Posterior vena cava (tissue), 2 donors: ENCODE measurements at places on chromosomes 6 and 20.

- peak; percentile 83 for DNase-seq
Measured at GRCh38 chr6:42898891-42899361, 16.9 kb upstream of the PTCRA start.

GRCh38 chr6:20559924-20560551 lies 25.8 kb downstream of the CDKAL1 start:
- DNase-seq, result no peak

DNA sequence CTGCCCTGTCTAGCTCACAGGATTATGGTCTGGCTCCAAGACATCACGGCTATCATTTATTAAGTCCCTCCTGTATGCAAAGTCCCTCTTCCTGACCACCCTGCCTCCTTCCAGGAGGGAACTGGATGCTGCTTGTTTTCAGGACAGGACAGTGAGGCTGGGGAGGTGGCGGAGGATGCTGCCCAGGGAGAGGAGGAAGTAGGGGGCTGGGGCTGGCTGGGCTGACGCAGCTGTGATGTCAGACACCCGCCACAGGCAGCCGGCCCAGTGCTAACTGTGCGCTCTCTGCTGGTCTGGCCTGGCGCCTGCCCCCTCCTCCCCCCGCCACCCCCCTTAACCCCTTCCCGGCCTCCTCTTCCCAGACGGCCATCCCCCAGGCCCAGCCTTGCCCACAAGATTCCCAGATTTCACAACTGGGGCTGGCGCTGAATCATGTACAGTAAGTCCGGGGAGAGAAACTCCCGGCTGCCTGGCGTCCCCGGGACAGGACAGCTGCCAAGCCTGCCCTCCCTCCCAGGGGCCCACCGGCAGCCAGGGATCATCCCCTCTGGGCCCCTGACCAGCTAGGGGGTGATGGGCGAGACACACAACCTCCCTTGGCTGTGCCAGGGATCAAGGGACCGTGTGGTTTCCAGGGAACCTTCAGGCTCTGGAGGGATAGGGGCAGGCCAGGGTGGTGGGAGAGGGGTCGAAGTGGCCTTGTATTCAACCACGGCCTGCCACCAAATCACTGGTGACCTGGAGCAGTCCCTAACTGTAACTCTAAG lies 118.1 kb downstream of the CEBPB start:
- peak; percentile 98 for DNase-seq

GRCh38 chr20:47493175-47493962 lies 8.3 kb upstream of the NCOA3 start:
- DNase-seq, result peak; percentile 93

DNA sequence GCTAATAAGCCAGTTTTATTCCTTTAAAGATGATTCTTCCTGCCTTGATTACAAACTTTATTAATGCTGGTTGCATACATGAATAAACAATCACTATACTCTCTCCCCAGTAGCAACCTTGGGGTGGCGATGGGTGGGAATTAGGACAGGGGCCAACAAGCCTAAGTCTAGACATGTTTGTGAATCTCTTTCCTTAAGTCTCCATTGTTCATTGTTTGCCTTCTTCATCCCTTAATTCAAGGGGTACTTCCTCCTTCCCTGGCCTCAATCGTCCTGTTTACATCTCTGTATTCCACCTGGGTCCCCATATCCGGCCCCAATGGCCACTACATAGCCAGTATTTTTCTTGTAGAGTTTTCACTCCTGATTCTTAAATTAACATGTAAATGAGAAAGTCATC lies 66.0 kb downstream of the ARHGAP18 start:
- no peak for DNase-seq

GRCh38 chr20:57371363-57371762 lies 19.8 kb upstream of the RBM38 start:
- no peak for DNase-seq

GRCh38 chr6:139480356-139481165 lies 106.1 kb upstream of the CITED2 start:
- DNase-seq, result no peak

DNA sequence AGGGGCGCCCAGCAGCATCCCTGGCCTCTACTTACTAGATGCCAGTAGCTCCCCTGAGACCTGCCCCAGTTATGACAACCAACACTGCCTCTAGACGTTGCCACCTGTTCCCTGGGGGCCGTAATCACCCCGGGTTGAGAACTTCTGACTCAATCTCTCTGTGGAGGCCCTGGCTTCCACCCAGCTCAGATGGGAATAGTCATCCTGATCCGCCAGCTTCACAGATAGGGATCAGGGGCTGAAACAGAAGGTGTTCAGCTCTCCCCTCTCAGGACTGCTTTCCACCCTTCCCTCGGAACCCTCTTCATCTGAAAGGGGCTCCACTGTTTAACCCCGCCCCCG lies 3.3 kb downstream of the CAPN11 start:
- peak; percentile 69 for DNase-seq

GRCh38 chr20:60286764-60287163 lies 328.5 kb downstream of the CDH26 start:
- no peak for DNase-seq

- no peak for DNase-seq
Measured at GRCh38 chr6:4162370-4162769, 27.0 kb upstream of the ECI2 start.

DNA sequence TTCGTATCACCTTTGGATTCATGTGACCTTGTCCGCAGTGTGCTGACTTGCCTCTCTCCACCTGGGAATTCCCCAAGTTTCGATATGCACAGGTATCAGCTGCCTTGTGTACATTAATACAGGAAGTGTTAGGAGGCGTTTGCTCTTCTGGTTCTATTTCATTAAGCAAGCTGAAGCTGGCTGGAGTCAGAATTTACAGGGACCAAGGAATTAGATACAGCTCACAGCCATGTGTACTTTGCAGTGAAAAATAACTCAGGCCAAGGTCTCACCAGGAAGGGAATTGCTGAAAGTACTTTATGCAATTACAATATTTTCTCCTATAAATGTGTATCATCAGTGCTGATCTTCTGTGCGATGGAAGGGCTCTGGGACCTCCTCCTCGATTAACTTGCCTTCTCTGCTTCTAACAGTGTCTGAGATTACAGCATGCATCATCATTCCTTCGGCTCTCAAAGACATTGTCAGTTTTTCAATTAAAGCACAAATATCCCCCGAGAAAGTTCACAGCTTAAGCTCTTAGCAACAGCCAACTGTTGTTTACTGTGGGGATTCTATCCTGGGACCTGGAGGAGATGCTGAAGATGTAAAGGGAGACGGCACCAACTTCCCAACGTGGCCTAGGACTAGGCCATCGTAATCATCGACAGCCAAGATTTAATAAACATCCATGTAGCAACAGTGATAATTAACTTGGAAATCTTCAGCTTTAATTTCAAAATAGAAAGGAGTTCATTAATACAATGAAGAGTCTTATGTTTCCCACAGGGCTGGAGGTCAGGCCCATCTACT lies 13.8 kb upstream of the TIAM2 start:
- peak; percentile 11 for DNase-seq

- DNase-seq, result no peak
Measured at GRCh38 chr6:36597775-36598174, 3.6 kb downstream of the SRSF3 start.

DNA sequence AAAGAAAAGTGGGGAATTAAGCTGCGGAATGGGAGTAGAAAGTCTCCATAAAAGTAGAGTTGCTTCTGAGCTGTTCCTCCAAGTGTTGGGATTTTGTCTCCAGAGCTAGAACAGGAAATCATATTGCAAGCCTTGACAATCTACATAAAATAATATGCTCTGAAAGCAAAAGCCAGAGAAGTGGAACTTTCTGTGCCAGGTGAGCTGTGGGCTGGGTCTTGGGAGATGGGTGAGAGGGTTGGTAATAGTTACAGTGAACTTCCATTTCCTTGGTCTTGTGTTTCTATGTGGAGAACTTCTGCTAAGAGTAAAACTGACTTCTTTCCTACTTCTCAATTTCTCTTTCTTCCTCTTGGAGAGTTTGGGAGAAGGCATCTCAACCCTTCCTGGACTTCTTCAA lies 6.3 kb upstream of the HMGN4 start:
- DNase-seq, result no peak

DNA sequence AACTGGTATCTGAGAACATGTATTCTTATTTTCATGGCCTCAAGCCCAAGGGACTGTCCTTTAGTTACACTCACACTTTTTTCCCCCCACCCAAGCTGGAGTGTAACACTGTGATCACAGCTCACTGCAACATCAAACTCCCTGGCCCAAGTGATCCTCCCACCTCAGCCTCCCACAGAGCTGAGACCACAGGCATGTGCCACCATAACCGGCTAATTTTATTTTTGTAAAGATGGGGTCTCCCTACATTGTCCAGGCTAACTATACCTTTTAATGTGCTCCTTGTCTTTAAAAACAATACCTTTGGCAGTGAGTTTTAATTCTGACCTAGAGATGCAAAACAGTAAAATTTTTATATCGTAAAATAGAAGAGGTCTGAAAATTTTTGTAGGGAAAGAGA lies 48.2 kb upstream of the FAM83C start:
- DNase-seq, result no peak

DNA sequence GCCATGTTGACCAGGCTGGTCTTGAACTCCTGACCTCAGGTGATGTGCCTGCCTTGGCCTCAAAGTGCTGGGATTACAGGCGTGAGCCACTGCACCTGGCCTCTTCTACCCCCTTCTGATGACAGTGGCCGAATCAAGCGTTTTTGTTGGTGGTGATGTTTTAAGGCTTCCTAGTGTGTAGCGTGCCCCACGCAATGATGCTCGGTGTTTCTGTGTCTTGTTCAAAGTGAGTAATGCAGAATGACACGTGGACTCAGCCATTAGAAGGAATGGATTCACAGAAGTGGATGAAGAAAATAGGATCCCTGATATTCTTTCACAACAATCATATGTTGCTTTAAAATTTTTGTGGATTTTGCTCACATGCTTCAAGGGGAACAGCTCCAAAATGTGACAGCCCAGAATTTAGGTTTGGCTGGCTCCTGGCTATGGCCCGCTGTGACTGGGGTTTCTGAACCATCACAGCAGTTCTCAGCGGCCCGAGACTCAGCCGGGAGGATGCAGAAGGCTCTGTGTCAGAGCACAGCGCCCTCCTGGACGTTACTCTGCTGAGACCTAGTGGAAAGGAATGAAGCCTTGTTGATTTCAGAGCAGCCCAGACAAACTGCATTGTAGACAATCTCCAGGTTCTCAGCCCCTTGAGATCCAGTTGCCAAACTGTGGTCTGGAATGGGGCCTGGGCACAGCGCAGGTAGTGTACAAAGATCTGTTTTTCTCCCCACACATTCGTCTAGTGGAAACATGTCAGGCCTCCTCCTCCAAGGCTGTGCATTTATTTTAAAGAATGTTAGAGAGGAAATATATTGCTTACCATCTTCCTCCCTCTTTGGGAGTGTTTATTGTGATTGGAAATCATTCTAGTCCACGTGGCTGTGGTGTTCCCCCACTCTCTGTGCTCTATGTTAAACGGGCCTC lies 57.6 kb upstream of the TIAM2 start:
- peak; percentile 72 for DNase-seq

DNA sequence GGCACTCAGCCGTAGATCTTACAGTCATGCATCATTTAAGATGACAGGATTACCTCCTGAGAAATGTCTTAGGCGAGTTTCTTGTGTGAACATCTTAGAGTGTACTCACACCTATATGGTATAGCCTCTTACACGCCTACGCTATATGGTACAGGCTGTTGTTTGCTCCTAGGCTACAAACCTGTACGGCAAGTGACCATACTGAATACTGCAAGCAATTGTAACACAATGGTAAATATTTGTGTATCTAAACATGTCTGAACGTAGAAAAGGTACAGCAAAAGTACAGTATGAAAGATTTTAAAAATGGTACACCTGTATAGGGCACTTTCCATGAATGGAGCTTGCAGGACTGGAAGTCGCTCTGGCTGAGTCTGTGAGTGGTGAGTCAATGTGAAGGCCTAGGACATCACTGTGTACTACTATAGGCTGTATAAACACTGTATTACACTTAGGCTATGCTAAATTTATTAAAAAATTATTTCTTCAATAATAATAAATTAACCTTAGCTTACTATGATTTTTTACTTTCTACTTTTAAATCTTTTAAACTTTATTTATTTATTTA lies 541 bp upstream of the IL20RA start:
- no peak for DNase-seq

- no peak for DNase-seq
Measured at GRCh38 chr6:151585741-151586140, 91.9 kb downstream of the CCDC170 start.

- DNase-seq, result no peak
Measured at GRCh38 chr6:139744891-139745290, 370.4 kb upstream of the CITED2 start.

GRCh38 chr20:32582659-32583580 lies 2.2 kb downstream of the NOL4L start:
- no peak for DNase-seq

DNA sequence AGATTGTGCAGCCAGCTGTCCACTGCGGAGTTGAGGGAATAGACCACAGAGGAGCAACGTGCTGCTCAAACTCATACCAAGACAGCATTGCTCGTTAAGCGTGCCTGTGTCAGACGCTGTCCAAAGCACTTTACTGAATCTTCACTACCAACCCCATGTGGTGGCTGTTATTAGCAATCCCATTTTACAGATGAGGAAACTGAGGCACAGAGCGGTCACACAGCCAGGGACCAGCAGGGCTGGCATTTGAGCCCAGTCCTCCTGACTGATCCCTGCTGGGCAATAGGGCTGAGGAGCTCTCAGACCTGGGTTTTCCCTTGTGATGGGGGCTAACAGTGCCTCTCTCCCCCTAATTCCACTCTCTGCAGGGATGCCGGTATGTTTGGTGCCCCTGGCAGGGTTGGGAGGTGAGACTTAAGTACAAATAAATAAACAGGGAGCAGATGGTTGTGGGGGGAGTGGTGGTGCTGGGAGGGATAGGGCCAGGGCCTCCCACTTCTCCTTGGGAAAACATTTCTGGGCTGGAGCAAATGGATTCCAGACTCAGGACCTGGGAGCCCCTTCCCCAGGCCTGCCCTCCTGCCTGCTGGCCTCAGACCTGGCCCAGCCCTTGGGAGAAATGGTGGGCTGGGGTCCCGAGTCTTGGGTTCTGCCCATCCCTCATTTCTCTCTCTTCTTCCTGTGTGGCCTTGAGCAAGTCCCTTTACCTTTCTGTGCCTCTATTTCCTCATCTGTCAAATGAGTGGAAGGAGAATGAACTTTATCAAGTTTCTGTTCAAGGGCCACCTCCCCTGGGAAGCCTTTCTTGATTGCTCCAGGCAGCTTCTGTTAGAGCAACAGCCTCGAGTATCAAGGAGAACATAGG lies 17.7 kb downstream of the SRXN1 start:
- DNase-seq, result no peak

DNA sequence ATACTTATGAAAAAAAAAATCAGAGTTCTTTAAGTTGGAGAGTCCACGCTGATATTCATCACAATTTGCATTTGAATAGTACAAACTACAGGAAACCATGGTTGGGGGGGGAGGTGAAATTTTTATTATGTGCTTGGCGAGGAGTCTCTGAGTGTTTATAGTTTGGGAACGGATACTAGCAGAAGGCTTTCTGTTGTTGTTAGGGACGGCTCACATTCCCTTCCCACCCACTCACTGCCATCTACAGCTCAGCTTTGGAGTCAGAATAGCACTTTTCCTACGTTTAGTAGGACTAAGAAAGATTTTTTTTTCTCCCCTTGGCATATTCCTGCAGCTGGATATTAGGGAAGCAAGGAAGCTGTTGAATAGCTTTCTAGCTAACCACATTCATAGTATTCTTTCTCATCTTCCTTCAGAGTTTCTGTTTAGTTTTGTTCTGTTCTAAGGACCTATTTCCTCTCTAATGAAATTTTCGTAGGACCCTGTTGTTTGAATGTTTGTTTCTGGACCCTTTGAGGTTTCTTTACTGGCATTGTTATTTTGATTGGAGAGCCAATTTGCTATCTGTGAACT lies 235.1 kb upstream of the ZNF217 start:
- DNase-seq, result no peak

GRCh38 chr6:447381-448165 lies 56.0 kb downstream of the IRF4 start:
- peak; percentile 29 for DNase-seq
